Stimulated activated CD4-positive, alpha-beta T cell treated with anti-CD3 and anti-CD28 coated beads, Interleukin-4, amount 100 ng/mL, for 24 hours (primary cell): ENCODE measurements at places on chromosomes 6 and 20.
A peak's percentile ranks its signal among the peaks of the same experiment; 100 is the strongest.

DNA sequence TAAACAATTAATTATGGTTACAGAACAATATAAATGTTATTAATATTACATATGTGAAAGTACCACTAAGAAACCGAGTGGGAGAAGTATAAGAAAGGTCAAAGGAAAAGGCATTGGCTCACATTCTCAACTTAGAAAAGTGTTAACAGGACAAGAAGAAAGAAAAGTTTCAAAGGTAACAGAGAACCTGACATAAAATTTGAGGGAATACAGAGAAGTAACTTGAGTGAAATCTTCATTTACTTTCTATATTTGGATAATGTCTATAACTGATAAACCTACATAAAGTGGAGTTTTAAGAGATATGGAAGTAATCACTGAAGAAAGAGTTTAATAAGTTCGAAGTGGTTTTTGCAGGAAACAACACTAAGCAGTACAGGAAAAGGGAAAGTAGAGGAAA lies 30.1 kb downstream of the REPS1 start:
- DNase-seq = no peak

GRCh38 chr20:21048841-21049273 lies 57.3 kb downstream of the LINC00237 start:
- DNase-seq = peak; percentile 48

GRCh38 chr6:144215402-144215931 lies 65.2 kb downstream of the STX11 start:
- DNase-seq = peak; percentile 20

DNA sequence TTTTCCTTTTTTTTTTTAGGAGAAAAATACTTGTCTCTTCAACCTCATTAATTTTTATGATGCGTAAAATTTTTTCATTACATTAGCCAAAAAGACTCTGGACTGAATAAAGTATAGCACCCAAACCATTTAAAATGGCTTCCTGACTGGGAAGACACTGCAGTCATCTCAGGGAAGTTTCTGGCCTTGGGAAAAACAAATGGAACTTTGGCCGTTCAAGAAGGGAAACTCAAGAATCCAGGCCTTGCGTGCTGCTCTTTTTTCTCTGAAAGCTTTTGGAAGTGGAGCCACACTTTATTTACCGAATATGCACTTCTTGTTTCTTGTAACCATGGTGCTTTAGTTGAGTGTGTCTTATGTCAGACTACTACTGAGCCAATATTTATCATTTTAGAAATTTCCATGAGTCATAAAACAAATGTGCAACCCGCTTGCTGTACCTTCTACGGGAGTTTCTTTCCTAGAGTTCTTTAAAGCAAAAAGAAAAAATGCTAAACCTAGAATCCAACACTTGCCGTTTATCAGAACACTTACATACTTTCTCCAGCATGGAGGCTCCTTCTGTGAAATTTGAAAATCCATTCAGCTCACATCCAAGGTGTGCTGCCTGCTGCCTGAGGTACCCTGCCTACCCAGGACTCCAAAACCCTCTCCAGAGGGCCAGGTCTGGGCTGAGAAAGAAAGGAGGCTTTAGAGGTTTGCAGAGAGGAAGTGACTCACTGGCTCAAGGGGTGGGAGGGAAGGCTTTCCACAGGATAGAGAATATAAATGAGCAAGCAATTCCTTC lies 11.5 kb upstream of the DSTN start:
- peak; percentile 45 for DNase-seq

GRCh38 chr6:37960139-37960935 lies 140.8 kb downstream of the ZFAND3 start:
- no peak for DNase-seq

- DNase-seq = no peak
These were observed 14.6 kb upstream of the MRPS18A start for GRCh38 chr6:43702171-43702533.

GRCh38 chr6:85124472-85125354 lies 325.2 kb upstream of the NT5E start:
- no peak for DNase-seq
